ENCODE measurements at places on chromosomes 2 and 18.

DNA sequence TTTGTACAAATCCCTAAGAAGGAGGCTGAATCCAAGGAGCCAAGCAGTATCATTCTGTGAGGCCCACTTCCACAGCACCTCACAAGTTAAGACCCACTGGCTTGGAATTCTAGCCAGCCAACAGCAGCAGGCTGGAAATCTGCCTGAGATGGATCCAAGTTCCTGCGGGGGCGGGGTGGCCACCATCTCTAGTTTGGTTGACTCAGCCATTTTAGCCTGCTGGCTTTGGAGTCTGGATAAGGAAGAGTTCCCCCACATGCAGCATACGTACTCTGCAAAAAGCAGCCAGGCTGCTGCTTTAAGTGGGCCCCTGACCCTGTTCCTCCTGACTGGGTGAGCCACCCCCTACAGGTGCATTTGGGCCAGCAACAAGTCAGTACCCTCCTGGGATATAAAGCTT, 65.2 kb downstream of the FARP2 start:
- no peak for DNase-seq

DNA sequence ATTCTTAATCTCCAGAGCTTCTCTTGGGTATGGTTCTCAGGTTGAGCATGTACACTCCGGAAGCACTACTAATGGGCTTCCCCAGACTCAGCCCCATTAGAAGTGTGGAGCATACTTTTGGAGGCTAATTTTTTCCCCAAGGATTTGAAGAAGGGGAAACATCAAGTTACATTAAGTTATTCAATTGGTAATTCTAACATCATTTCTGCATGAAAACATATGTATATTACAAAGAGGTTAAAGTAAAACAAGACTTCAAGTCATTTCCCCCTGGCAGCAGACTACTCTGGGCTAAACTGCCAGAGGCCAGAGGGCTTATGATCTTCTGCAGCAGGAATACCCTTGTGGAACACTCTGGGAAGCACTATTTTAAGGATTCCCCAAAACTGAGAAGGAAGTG, 227.7 kb upstream of the STK17B start:
- no peak for DNase-seq

DNA sequence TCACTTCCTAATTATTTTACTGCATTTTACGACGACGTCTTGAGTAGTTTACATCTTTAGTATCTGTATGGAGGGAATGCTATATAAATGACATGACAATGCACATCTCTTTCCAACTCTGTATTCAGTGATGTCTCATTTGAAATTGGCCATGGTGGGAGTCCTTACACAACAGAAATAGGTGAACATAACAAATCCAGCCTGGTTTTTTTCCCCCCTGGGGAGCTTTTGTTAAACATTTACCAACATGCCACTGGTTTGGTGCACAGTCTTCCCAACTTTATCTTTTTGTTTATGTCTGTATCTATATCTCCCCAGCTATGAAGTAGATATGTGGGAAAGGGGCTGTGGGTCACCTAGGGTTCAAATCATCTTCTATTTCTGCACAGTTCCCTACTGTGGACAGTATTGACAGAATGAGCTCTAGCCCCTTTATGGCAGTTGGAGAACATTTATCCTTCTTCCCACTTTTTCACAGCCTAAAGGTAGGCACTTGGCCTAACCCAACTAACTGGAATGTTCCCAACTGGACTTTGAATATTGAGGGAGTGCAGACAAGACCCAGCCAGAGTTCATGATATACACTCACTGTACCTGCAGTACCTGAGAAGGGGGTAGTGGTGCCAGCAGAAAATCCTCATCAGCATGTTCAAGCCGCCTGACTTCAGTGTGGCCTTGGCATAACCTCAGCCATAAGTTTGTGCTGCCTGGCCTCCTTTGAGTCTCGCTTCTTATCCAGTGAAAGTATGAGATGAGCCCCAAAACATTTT, 5.7 kb upstream of the RTKN start:
- no peak for DNase-seq

GRCh38 chr2:168032091-168032490, 215.3 kb downstream of the STK39 start:
- DNase-seq = no peak

DNA sequence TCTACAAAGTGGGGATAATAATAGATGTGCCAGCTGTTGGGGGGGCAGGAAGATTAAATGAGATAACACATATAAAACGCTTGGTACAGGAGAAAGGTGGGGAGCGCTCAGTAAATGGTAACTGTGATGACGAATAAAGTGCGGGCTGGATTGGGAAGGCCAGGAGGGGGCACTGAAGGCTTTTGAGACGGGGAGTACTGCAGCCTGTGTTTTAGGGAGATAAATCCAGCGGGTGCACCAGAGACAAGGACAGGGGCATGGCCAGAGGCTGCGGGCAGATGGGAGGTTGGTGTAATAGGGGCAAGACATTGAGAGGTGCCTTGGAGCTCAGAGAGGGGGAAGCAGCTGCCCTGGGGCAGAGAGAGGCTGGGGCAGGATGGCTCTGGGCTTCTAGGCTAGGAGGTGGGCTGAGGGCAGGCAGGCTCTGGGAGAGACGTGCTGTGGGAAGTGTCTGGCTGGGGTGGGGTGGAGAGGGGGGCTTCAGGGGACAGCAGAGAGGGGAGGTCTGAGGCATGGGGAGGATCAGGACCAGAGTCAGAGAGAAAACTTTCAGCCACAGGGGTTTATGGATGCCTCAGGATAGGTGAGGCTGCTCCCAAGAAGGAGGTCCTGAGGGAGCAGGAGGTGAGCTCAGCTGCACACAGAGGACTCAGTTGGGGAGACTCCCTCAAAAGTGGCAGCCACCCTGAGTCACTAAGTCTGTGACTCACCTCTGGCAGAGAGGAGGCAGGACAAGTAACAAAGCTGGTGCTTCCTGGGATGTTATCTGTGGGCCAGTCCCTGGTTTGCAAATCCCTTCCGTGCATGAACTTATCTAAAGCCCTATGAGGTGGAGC, 18.8 kb downstream of the TEX44 start:
- DNase-seq = no peak

- no peak for DNase-seq
Observed at GRCh38 chr2:6770006-6770405, 95.7 kb downstream of the CMPK2 start.

DNA sequence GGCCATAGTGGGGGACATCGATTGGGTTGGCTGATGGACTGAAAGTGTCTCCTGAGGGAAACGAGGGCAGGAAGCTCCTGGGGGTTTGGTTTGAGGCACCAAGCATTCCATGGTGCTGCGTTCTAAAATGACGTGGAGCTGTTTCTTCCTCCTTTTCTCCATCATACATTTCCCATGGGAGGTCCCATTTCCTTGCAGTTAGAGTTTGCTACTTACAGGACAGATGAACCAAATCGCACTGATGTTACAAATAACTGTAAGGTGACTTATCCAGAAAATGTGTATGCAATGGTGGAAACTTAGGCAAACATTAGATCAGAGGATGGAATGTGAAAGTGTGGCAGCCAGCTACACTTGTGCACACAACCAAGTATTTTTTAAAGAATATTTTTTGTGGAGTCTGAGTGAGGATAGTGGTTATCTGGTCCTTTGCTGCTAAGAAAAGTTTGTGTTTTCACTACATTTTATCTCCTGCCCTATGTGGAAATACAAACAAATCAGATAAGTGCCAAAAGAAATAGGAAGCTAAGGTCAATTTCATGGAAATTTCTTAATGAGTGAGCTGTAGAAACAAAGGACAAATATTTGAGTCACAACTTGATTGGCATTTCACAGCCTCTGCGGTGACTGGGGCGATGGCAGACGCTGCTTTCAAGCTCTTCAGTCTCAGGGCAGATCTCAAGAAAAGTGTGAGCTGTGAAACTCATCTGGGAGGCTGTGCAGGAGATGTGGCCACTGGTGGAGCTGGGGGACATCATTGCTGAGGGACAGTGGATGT, 256.2 kb downstream of the TSN start:
- no peak for DNase-seq

DNA sequence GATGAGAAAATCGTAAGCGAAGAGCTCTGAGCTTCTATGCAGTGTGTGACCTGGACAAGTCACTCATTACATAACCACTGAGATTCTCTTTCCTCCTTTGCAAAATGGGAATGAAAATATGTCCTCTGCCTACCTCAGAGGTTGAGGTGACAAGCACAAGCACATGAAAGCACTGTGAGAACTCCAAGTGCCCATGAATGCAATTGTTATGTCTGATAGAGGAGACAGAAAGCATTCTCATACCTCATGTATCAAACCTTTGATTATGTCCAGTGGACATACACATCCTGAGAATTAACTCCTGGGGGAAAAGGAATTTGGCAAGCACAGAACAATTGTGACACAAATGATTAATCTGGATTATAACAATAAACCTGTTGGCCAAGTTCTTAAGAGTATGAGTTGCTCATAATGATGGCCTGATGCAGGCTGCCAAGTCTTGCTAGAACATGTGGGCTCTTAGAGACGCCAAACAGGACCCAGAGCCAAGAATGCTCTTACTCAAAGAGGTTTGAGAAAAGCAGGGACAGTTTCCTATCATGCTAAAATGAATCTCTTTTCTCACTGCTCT, 8.5 kb upstream of the RMDN2 start:
- no peak for DNase-seq

DNA sequence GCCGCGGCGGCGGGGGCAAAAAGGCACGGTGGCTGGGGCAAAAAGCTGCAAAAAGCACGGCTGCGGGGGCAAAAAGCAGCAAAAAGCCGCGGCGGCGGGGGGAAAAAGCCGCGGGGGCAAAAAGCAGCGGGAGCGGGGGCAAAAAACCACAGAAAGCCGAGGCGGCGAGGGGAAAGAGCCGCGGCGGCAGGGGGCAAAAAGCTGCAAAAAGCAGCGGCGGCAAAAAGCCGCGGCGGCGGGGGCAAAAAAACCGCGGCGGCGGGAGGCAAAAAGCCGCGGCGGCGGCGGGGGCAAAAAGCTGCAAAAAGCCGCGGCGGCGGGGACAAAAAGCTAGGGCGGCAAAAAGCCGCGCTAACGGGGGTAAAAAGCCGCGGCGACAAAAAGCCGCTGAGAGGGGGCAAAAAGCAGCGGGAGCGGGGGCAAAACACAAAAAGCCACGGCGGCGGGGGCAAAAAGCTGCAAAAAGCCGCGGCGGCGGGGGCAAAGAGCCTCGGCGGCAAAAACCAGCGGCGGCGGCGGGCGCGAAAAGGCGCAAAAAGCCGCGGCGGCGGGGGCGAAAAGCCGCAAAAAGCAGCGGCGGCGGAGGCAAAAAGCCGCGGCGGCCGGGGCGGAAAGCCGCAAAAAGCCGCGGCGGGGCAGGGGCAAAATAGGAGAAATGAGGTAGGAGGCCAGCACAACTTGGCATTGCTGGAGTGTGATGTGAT, 123.4 kb downstream of the ANKRD30BL start:
- DNase-seq = no peak

GRCh38 chr2:181352158-181352557, 105.0 kb upstream of the ITGA4 start:
- no peak for DNase-seq

- no peak for DNase-seq
Observed at GRCh38 chr2:11430729-11431128, 35.2 kb downstream of the E2F6 start.

Data from activated gamma-delta T cell (primary cell).